Glomerular endothelial cell (primary cell): ENCODE measurements at places on chromosomes 12 and 14.
A peak's percentile ranks its signal among the peaks of the same experiment; 100 is the strongest.

DNA sequence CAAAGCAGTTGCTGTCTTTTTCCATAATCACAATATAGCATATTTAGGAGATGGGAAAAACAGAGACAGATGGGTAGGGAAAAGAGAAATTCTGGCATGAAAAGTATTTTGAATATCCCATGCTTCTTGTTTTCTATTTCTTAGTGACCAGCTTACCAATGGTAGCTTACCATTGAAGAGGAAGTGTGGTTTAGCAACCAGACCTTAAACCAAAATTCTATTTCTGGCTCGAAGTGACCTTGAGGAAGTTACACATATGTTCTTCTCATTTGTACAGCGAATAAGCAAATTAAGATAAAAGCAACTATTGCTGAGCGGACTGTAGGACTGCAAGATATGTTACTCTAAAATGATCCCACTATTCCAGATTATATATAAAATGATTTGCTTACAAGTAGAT is 82.9 kb downstream of the FGD4 start:
- no peak for DNase-seq

DNA sequence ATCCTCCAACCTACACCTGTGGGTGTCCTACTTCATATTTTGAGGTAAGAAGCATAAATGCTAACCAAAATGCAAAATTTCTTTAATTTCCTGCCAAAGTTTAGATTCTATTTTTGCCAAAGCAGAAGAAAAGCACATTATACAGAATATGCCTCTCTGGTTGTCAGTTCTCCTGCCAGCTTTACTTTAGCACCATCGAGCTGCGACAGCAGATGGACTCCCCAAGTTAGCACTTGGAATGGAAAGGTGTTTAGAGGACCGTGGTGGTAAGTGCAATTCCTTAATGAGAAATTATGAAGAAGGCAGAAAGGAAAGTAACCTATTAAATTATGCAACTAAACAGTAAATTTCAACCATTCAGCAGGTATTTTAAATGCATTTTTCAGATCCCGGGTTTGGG is 326.6 kb downstream of the RERGL start:
- no peak for DNase-seq

DNA sequence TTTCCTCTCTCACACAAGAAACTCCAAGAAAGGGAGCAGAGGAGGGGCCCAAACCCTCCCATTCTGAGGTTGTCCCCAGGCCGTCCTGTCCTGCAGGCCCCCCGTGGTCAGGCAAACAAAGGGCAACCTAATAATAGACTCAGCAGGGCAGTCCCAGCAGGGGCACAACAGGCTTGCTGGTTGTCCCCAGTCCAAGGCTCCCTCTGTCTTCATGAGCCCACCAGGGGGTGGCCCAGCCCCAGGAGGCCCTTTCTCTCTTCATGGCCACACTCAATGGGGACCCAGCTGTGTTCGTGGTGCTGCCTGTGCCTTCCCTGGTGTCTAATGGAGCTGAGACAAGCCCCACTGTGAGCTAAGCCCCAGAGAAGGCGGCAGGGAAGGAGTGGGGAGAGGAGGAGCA is 359.9 kb downstream of the ADGRD1 start:
- no peak for DNase-seq

DNA sequence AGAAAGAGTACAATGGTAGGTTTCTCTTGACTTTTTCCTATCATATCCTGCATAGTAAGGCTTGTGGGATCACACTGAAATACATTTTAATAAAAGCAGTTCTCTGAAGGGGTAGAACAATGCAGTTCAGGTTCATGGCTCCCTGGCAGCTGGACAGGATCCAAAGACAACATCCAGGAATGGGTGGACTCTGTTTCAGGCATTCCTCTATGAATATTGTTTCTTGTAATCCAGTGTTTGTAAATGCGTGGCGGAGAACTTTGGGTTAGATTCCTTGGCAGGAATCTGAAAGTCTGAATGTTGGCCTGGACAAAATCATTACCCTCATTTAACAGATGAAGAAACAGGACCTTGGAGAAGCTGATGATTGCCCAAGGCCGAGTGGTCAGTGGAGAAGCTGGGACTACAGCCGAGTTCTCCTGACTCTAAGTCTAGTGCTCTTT is 43.5 kb downstream of the SYNE2 start:
- peak; percentile 96 for DNase-seq

DNA sequence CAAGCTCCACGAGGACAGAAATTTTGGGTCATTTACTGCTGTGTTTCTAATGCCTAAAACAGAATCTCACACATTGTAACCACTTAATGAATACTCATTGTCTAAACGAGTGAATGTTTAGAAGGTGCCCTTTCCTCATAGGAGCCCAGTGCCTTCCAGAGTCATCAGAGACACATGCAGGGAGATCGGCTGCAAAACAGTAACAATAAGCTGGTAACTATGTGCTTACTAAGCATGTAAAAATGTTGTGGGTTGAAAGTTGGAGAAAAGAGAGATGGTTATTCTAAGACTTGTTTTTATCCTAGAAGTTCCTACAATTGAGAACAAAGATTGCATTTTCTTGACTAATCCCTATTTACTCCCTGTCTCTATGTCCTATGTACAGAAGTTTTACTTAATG is 7.4 kb downstream of the TESPA1 start:
- no peak for DNase-seq

DNA sequence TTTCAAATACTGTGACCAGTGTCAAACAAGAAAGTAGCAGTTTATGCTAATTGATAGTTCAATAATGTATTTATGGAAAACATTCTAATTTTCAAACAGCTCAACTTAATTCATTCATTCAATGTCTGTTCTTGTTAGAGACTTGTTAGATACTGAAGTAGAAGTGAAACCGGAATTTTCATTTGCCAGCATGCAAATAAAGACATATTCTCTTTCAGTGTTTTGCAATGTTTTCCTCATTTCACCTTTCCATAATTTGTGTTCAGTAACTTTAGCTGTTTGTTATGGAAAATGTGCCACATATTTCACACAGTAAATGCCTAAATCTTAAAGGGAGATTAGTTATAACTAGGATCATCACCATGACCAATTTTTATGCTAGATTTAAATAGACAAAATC is 21.2 kb downstream of the TAS2R50 start:
- no peak for DNase-seq

DNA sequence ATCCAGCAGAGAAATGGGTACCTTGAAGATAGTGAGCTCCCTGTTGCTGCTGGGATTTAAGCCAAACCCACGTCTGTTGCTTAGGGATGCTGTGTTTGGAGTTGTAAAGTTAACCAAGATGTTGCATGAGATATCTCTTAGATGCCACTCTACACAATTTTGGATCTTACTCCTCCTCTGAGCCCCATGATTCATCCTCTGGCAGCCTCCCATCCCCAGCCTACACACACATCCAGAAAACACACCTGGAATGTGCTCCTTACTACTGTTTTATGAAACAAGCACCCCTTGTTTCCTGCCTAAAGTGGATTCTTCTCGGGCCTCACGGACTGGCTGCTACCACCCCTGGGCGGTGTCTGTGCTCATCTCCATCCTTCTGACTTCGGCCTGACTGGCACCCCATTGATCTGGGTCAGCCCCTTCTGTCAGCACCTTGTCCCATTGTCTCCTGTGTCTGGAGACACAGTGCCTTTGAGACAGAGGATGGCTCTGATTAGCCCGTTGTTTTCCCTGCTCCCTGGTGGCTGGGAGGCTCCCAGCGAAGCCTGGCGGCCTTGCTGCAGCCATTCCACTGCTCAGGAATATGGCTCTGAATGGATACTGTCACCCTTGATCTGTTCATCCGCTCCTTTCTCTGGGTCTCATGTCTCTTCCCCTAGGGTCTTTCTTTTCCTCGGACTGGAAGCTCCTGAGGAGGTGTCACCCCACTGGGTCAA is 24.3 kb downstream of the TSPAN9 start:
- DNase-seq: no peak

DNA sequence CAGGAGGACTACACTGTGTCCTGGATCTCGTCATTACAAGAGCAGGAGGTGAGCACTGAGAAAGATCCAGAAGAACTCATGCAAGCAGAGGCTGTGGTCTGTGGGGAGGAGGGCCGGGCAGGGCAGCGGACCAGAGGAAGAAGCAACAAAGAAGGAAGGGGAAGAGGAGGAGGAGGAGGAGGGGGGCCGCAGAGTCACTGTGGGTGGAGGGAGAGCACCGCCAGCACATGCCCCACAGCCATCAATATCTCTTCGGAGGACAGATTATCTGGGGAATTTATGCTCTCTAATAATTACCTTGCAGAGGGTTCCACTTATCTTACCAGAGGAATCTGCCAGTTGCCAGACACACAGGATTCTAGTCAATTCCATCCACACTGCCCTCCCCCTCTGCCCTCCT is 105.6 kb downstream of the DPF3 start:
- DNase-seq: no peak

- no peak for DNase-seq
Observed at GRCh38 chr14:63014621-63015020, 30.6 kb downstream of the KCNH5 start.

GRCh38 chr12:110233212-110233903 is 47.7 kb upstream of the ATP2A2 start:
- no peak for DNase-seq

DNA sequence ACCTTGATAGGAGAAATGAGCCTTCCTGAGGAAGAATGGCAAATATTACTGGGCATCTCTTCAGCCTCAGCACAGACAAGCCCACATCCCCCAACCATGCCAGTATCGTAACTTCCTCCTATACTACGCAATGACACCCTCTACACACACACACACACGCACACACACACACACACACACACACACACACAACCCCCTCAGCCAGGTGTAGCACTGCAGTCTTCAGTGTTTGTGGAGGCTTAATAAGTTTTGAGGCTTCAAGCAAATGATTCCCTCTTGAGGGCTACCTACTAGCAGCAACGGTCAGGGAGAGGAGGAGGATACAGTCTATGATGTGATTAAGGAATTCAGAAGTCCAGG is 1.6 kb downstream of the DGKA start:
- no peak for DNase-seq

DNA sequence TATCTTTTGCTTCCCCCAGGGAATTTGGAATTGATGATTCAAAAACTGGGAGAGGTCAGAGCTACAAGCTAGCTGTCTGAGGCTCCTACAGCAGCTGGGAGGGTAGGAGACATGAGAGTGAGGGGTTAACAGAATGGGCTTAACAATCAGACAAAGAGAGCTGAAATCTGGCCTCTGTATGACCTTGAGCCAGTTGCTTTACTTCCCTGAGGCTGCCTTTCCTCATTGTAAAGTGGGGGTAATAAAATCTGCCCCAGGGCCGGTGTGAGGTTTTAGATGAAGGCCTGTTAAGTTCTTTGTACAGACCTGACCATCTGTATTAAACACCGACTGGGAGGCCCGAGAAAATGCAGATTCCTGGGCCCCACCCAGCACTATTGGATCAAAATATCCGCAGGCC is 164.3 kb upstream of the NOS1 start:
- no peak for DNase-seq

GRCh38 chr14:99579120-99579836 is 24.7 kb downstream of the CCDC85C start:
- no peak for DNase-seq

GRCh38 chr14:97414718-97415098 is 617.5 kb downstream of the VRK1 start:
- DNase-seq: no peak

DNA sequence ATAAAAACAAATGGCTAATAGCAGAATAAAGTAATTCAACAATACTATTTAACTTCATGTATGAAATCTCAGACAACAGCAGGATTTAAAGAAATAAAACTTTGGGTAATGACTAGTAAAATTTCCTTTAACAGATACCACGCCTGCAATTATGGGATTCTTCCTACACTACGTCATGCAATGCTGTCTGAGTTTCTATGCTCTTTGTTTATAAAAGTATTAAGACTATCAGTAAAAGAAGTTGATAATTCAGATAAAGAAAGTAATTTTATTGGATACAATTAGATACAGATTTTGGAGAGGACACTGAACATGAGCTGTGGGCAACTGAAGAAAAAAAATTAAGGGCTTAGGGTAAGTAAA is 308.4 kb upstream of the LRFN5 start:
- no peak for DNase-seq

DNA sequence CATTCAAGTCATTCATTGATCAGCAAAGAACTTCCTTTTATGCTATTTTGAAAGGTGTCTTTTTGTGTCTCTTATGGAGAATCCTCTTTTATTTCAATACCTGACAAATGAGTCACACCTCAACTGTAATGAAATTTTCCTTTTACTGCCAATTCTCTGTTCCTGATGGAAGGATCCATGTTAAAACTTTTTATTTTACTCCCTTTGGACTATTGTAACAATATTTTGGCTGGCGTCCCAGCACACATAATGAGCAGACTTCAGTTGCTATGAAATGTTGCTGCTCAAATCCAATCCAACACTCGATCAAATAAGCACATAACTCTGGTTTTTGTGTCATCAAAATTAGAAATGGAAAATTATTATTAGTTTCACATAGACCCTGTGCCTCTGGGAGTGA is 21.9 kb upstream of the SLC15A5 start:
- no peak for DNase-seq

GRCh38 chr14:75489480-75489837 is 32.8 kb upstream of the BATF start:
- DNase-seq: no peak

- no peak for DNase-seq
Observed at GRCh38 chr14:24366413-24366720, 1.6 kb upstream of the NFATC4 start.

GRCh38 chr12:65997056-65997455 is 133.5 kb downstream of the LLPH start:
- no peak for DNase-seq

GRCh38 chr12:6752167-6752920 is 597 bp downstream of the MLF2 start:
- no peak for DNase-seq

DNA sequence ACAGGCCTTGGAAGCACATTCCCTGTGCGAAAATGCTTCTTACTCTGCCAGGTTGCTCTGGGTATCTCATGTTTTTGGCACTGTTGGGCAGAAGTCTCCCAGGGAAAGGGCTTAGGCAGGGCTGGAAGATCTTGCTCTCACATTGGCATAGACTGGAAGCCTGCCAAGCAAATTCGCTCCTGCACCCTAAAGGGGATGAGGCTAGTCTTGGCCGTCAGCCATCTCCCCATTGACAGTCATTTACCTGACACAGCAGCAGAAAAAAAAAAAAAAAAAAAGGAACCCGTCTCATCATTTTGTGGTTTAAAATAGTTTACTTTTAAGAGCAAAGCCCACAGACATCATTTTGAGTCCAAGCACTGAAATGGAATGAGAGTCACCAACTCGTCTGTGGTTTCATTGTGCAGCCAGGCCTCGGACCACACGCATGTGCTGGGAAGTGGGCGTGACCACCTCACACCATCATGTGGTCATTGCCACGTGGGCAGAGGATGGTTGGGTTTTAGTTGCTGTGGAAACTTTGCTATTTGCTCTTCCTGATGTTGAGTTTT is 84.8 kb downstream of the NRXN3 start:
- DNase-seq: no peak

DNA sequence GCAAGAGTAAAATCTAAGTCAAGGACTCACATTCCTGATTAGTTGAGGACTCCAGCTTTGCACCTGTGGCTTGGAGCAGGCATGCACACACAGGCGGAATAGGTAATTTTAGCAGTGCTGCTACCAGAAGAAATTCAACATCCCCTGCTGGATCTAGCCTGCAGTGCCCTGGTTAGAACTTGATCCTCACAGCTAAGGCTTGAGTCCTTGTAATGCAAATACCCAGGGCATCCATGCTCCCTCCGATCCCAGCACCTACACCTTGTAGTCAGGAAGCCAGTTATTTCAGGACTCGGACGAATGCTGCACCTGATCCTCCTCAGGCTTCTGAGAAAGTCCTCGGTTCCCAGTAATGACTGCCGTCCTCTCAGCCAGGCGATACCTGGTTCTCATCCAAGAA is 309.0 kb upstream of the AMIGO2 start:
- DNase-seq: no peak

- no peak for DNase-seq
Observed at GRCh38 chr14:77103951-77104350, 5.9 kb downstream of the CIPC start.
